H1 (cell line): ENCODE measurements at places on chromosomes 4 and X. TPM values are rescaled to one million over a fixed set of nuclear protein-coding genes. Genes with fewer than 3 reads are reported as not detected.

GRCh38 chr4:128768373-128768996 lies 41.0 kb upstream of the JADE1 start:
- H3K27ac ChIP-seq = no peak overlapping the region
- no peak for DNase-seq
- H3K36me3 ChIP-seq = no peaks in the 10 kb centered on the region
- H3K27me3 ChIP-seq = no peaks in the 10 kb centered on the region
- no peak overlapping the region for H3K4me3 ChIP-seq
- H3K4me1 ChIP-seq = no peaks in the 10 kb centered on the region

The SYNPO2 gene
- total RNA-seq = 4.2 and 4.5 TPM in 2 replicates

GRCh38 chrX:46040001-46040400 lies 505.2 kb downstream of the ZNF674 start:
- no peaks in the 10 kb centered on the region for H3K27me3 ChIP-seq
- no peak for DNase-seq
- H3K4me1 ChIP-seq = no peaks in the 10 kb centered on the region

The FAT1 gene
- total RNA-seq = 137 and 144 TPM in 2 replicates

GRCh38 chrX:56729152-56729850 lies at the start of gene NBDY:
TSS of gene NBDY (plus strand) at chrX:56729243. CDS start at chrX:56729354, 111 bp downstream.
- no peaks in the 10 kb centered on the region for H3K36me3 ChIP-seq
- DNase-seq = peak; percentile 53
- H3K27ac ChIP-seq = peak within 1 kb of the TSS; percentile 85; the same call in 1 of the 2 replicates
- no peaks in the 10 kb centered on the region for H3K4me1 ChIP-seq
- H3K4me3 ChIP-seq = peak within 1 kb of the TSS; percentile 78
- H3K27me3 ChIP-seq = no peaks in the 10 kb centered on the region

The TCEAL7 gene
- total RNA-seq = 11.6 and 12.9 TPM in 2 replicates

- no peak overlapping the region for H3K27ac ChIP-seq
- no peaks in the 10 kb centered on the region for H3K27me3 ChIP-seq
- H3K4me1 ChIP-seq = no peaks in the 10 kb centered on the region
- no peak overlapping the region for H3K4me3 ChIP-seq
- H3K36me3 ChIP-seq = no peaks in the 10 kb centered on the region
These were observed 9.3 kb downstream of the PAGE4 start for GRCh38 chrX:49838374-49838773.

GRCh38 chrX:153864101-153864500 lies 21.9 kb downstream of the L1CAM start:
- no peaks in the 10 kb centered on the region for H3K4me1 ChIP-seq
- no peak overlapping the region for H3K4me3 ChIP-seq
- H3K36me3 ChIP-seq = no peaks in the 10 kb centered on the region
- no peak for DNase-seq

DNA sequence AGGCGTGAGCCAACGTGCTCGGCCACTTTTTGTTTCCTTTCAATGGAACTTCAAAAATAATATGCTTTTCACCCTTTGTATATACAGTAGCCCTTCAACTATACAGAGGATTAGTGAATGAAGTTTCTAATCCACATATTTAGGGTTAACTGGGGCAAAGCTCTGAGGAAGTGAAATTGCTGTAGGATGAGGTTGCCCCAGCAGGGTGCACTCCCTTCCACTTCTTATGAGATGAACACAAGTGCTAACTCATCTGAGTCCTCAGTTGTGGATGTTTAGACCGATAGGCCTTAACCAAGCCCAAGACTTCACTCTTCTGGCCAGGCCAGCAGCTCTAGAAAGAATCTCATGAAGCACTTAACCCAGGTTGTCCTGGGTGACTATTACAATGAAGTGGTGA lies 29.1 kb upstream of the CT55 start:
- H3K36me3 ChIP-seq = no peaks in the 10 kb centered on the region
- no peaks in the 10 kb centered on the region for H3K27me3 ChIP-seq
- H3K27ac ChIP-seq = no peak overlapping the region
- no peaks in the 10 kb centered on the region for H3K4me1 ChIP-seq

The LRIT3 gene
- 0.21 TPM in 1 of 2 replicates, not detected in the other for total RNA-seq

DNA sequence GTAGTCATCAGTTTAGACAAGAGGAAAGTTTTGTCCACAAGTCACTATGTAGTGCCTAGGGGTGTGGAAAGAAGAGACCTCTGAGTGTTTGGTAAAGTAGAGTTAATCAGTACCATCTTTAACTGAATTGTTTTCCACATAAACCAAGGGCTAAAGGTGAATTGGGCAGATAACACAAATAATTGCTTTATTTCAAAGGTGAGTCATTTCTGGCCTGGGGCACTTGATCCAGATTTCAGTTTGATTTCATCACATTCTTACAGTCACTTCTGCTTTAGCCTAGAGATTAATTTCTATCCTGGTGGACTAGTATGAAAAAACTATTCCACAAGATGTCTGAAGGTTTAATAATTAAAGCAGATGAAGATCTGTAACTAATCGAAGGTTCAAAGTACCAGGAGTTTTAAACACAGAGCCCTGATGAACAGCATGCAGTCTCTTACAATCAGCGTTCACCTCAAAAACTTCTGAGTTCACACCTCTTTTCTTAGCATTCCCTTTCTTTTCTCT lies 74.5 kb upstream of the BOD1L1 start:
- DNase-seq = no peak
- H3K36me3 ChIP-seq = no peaks in the 10 kb centered on the region
- no peak overlapping the region for H3K4me3 ChIP-seq
- H3K27ac ChIP-seq = no peak overlapping the region

GRCh38 chr4:83113429-83113786 lies 1.1 kb downstream of the PLAC8 start:
- H3K27ac ChIP-seq = no peak overlapping the region
- H3K4me1 ChIP-seq = no peaks in the 10 kb centered on the region
- H3K27me3 ChIP-seq = no peaks in the 10 kb centered on the region
- no peaks in the 10 kb centered on the region for H3K36me3 ChIP-seq
- DNase-seq = no peak
- H3K4me3 ChIP-seq = no peak overlapping the region

The TMEM144 gene
- total RNA-seq = 1.6 and 2.6 TPM in 2 replicates

DNA sequence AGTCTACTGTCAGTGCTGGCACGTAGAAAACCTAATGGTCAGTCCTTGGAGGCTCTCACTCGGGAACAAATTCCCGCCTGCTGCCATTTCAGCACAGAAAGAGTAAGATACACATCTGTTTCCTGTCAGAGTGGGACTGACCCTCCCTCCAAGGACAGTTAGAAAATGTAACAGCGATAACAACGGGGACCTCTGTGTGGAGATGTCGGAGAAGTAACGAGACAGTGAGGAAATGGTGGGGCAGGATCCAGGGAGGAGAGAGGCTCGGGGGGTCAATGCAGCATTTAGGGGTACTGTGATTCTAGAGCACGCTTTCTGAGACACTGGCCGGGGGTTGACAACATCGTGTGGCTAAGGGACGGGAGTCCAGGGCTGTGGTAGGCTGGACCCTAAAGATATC lies 36.0 kb upstream of the SORCS2 start:
- H3K27ac ChIP-seq = no peak overlapping the region
- H3K4me1 ChIP-seq = no peaks in the 10 kb centered on the region
- H3K27me3 ChIP-seq = 0 out of 2 replicates have a peak, but pooled peaks cover 2% of the 10 kb centered on the region
- no peak overlapping the region for H3K4me3 ChIP-seq
- no peak for DNase-seq

DNA sequence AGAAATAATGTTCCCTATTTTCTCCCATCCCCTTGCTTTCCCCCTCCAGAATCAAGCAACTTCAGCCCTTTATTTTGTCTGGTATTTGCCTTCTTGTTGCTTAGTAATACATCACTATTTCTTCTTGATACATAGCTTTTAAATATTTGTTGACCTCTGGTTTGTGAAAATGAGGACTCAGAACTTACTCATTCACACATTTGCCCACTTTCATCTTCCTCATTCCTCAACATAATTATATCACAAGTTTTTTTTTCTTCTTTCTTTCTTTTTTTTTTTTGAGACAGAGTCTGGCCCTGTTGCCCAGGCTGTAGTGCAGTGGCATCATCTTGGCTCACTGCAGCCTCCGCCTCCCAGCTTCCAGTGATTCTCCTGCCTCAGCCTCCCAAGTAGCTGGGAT lies 28.9 kb upstream of the NDUFC1 start:
- no peaks in the 10 kb centered on the region for H3K27me3 ChIP-seq
- H3K36me3 ChIP-seq = no peaks in the 10 kb centered on the region
- DNase-seq = no peak
- H3K27ac ChIP-seq = no peak overlapping the region
- H3K4me1 ChIP-seq = peaks cover 6% of the 10 kb centered on the region

DNA sequence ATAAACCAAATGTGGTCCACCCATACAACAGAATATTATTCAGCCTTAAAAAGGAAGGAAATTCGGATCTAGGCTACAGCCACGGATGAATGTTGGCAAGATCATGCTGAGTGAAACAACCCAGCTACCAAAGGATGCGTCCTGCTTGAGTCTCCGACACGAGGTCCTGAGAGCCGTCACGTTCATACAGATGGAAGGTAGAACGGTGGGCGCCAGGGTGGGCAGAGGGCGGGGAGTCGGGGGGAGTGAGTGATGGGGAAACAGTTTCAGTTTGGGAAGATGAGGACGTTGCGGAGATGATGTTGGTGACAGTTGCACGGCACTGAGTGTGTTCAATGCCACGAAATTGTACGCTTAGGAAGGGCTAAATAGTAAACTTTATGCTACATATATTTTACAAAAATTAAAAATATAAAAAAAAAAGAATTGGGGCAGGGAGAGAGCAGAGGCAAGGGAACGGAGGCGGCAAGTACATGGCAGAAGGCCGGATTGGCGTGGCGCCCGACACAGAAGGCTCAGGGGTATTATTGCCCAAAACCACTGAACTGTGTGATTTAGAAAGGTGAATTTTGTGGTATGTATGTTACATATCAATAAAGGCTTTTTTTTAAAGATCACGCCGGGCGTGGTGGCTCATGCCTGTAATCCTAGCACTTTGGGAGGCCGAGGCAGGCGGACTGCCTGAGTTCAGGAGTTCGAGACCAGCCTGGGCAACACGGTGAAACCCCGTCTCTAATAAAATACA lies 14.8 kb upstream of the MXD4 start:
- H3K27me3 ChIP-seq = no peaks in the 10 kb centered on the region
- H3K4me3 ChIP-seq = no peak overlapping the region
- no peaks in the 10 kb centered on the region for H3K4me1 ChIP-seq
- no peak for DNase-seq
- no peaks in the 10 kb centered on the region for H3K36me3 ChIP-seq
- H3K27ac ChIP-seq = no peak overlapping the region

DNA sequence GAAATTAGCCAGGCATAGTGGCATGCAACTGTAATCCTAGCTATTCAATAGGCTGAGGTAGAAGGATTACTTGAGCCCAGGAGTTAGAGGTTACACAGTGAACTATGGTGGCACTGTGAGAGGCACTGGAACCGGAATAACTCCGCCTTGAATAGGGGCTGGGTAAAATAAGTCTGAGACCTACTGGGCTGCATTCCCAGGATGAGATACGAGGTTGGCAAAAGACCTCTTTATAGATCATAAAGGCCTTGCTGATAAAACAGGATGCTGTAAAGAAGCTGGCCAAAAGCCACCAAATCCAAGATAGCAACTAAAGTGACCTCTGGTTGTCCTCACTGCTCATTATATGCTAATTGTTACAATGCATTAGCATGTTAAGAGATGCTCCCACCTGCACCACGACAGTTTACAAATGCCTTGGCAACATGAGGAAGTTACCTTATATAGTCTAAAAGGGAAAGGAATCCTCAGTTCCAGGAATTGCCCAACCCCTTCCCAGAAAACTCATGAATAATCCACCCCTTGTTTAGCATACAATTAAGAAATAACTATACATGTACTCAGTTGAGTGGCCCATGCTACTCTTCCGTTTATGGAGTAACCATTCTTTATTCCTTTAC lies 88.6 kb downstream of the CENPC start:
- H3K27ac ChIP-seq = no peak overlapping the region
- H3K27me3 ChIP-seq = no peaks in the 10 kb centered on the region
- DNase-seq = no peak
- no peaks in the 10 kb centered on the region for H3K4me1 ChIP-seq

The SH3RF1 gene
- 14.2 and 15.1 TPM in 2 replicates for total RNA-seq

GRCh38 chrX:72048510-72049455 lies 82.9 kb downstream of the RTL5 start:
- DNase-seq = no peak
- H3K4me1 ChIP-seq = peaks cover 8% of the 10 kb centered on the region
- H3K27me3 ChIP-seq = no peaks in the 10 kb centered on the region
- no peak overlapping the region for H3K4me3 ChIP-seq
- no peak overlapping the region for H3K27ac ChIP-seq

The TIGD4 gene
- 1.8 and 2.3 TPM in 2 replicates for total RNA-seq

The GIMD1 gene
- not detected in 2 replicates for total RNA-seq

DNA sequence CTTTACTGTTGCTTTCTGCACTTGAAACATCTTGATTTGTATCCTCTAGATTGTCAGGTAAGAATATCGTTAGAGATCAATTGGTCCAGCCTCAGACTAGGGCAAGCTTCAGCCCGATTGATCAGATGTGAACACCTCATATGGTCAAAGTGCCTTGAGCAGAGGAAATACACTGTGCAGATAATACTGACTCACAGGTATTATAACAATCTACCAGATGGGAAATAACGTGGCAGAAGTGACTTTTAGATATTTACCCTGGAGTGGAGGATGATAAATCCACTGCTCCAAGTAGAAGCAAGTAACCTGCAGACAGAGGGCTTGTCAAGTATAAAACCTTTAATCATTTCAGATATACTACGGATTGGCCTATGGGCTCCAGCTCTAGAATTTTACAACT lies 17.9 kb downstream of the VEGFC start:
- no peak overlapping the region for H3K27ac ChIP-seq
- no peaks in the 10 kb centered on the region for H3K4me1 ChIP-seq
- DNase-seq = no peak
- no peak overlapping the region for H3K4me3 ChIP-seq

- H3K4me3 ChIP-seq = no peak overlapping the region
- H3K27ac ChIP-seq = no peak overlapping the region
- H3K27me3 ChIP-seq = no peaks in the 10 kb centered on the region
- H3K36me3 ChIP-seq = no peaks in the 10 kb centered on the region
These were observed 255.8 kb downstream of the COL25A1 start for GRCh38 chr4:109046471-109047201.

The AMBN gene
- total RNA-seq = not detected in 2 replicates

The VCX3A gene
- total RNA-seq = 0.46 and 0.63 TPM in 2 replicates

DNA sequence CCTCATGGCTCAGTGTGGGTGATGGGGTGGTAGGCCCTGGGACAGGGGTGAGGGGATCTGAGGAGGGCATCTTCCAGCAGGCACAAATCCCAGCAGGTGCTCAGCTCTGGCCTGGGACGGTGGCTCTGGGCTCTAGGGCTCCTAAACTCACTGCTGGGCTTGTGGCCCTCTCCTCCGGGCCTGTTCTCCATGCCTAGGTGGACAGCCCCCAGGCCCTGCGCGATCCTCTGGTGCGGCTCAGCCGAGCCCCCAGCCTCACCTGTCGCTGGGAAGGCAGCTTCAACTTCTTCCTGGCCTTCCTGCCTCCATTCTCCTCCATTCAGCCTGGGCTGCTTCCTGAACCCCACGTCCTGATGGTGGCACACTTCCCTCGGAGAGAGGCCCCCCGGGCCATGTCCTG lies 19.3 kb upstream of the FGFR3 start:
- no peaks in the 10 kb centered on the region for H3K27me3 ChIP-seq
- H3K4me3 ChIP-seq = no peak overlapping the region
- no peak overlapping the region for H3K27ac ChIP-seq
- peaks cover 26% of the 10 kb centered on the region for H3K4me1 ChIP-seq

The KIAA1210 gene
- not detected in 2 replicates for total RNA-seq
